ENCODE measurements at places on chromosomes 4 and X.

GRCh38 chr4:1408418-1408817 is 2.2 kb upstream of the NKX1-1 start:
- DNase-seq, result peak; percentile 74

DNA sequence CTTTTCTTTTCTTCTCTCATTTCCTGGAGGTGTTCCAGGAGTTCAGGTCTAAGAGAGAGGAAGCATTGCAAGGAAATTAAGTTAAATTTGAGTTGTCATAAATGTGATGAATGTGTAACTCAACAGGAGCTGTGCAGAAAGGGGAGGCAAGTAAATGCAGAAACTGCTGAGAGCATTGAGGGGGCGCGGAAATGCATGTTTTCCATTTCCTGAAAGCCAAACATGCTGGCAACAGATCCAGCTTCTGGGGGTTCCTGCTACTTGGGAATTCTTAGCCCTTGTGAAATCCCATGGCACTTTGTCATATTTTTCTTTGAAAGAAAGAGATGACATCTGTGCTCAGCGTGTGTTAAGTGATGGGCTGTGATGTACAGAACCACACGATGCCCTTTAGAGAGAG is 33.8 kb upstream of the NAP1L5 start:
- no peak for DNase-seq

DNA sequence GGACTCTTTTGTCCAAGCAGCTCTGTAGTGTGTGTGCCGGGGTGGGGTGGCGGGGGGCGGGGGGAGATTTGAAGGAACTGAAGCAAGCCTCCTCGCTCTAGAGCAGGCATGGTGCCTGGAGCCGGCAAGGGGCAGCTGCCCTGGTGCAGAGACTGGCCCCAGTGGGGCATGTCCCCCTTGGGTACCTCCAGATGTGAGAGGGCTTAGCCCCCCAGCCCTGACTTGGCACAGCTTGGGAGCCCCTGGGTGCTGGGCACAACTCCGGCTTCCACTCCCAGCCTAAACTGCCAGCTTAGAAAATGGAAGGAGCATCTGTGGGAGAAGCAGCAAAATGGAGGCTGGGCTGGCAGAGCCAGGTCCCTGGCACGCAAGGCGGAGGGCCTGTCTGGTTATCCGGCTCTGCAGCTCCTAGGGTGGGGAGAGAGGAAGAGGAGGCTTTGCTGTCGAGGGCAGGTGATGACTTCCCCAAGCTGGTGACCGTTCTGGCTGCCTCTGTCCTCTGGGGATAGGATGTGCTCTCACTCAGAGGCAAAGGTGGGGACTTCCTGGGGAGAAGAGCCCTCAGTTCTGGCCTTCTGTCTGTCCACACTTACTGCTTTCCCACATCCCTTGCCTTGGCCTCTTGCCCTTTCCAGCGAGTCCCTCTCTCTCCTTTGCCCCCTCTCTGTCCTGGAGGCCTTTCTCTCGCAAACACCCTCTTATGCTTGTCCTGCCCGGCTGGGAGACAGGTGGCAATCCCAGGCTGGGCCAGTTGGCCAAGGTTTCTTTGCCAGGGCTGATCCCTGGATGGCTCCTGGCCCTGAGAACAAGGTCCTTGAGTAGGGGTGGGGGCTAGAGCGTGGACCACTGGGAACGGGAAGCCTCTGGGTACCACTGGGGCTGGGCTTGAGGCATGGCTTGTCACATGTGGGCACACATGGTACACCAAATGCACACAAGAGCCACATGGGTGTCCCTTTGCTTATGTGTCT is 2.0 kb downstream of the DLG3 start:
- DNase-seq, result peak; percentile 94

GRCh38 chr4:184024637-184025036 is 119.5 kb downstream of the STOX2 start:
- DNase-seq, result no peak

- DNase-seq, result no peak
Measured at GRCh38 chrX:77788050-77788449, 2.0 kb upstream of the ATRX start.

- no peak for DNase-seq
Measured at GRCh38 chrX:17377795-17378194, 2.8 kb downstream of the NHS start.

DNA sequence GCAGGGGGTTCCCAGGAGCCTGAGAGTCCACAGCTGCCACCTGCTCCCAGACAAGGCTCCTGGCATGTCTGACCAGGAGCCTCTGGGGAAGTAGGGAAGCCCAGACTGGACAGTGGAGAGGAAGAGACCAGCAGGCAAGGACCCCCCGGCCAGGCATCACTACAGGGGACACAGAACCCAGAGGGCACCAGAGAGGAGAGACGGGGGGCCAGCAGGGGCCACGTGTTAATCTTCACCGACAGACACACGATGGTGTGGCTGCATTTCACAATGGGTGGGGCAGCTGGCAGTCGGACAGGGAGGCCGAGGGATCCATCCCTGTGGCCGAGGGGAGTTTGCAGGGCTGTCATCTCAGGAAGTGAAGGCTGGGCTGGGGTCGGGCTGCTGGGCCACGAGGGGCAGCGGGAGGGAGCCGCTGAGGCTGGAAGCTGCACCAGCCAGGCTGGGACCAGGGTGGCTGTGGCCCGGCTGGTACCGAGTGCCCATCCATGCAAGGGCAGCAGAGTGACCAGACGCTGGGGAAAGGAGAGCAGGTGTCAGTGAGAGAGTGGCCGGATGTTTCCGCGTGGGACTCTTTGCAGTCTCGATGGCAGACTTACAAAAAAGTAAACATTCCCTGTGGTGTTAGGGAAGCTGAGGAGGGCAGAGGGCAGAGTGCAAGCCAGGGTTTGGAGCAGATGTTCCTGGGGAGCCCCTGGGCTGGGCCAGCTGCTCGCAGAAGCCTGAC is 4.7 kb downstream of the PDE6B start:
- no peak for DNase-seq

- no peak for DNase-seq
Measured at GRCh38 chr4:121541696-121542095, 155.1 kb downstream of the ANXA5 start.

DNA sequence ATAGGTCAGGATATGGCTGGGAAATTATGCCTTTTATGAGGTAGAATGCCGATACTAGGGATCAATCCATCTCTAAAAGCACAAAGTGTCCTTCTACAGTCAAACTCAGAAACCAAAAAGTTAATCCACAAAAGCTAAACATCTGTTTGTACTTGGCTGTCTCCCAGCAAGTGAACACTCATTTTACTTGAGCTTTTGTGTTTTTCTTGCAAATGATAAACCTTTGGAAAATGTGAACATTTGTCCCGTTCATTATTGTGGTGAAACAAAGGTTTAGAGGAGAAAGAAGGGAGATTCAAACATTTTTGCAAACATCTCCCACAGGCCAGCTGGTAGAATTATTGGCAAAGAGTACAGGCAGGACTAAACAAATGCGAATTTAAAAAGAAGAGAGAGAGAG is 300.6 kb upstream of the SPANXN1 start:
- no peak for DNase-seq

- no peak for DNase-seq
Measured at GRCh38 chrX:17170973-17171372, 204.0 kb upstream of the NHS start.

DNA sequence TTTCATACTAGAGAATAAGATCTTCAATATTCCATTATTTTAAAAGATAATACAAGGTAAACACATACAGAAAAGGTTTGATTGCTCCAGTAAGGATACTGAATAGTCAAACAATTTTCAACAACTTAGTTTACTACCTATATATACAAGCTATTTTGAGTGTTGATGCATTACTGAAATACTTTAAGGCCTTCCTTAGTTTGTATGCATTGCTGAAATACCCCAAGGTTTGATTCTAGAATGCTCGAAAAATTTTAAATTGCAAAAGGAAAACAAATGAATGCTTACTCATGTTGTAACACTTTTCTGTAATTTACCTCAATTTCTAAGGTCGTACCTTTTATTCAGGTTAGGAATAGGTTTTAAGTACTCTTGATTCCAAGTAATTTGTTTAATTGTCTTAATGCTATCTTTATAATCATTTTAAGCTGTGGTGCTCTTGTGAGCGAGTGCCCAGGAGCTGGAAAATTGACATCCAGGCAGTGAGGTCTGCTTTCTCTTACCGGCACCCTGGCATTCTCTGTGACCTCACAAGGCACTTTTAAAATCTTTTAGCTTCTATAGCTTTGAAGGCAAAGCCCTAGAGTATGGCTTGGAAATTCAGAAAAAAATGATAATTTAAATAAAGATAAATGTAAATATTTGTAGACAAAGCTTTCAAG is 114.0 kb downstream of the BMPR1B start:
- DNase-seq, result no peak

DNA sequence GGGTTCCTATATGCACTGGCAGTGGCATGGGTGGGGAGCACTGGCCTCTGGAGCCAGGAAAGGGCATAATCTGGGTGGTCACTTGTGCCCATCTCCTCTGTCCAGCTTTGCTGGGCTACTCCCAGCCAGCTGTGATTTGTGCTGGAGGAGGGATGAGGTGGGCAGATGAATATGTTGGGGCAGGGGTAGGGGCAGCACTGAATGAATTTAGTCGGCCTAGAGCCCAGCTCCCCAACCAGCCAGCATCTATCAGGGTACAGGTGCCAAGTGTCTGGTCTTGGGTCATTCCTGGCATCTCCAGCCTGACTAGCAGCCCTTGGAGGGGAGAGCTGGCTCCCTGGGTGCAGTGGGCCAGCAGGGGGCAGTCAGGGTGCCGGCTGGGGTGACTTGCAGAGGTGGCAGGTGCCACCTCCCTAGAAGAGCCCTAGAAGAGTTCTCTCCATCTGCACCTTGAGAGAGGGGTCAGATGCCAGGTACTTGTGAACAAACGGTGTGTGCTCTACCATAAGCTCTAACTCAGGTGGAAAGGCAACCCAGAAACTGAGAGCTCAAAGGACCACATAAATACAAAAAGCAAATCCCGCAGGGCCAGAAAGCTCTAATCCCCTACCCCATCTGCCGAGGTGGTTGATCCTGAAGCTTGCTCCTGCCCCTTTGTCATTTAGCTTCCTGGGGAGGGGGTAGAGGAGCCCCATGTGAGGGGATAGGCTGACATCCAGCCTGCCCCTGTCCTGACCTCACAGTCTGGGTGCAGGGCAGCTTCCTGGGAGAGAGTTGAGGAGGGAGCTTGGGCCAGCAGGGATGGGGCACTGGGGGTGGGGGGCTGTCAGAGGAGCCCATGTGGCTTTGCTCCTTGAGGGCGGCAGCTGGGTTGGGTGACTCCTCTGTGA is 2.2 kb downstream of the SORCS2 start:
- DNase-seq, result peak; percentile 85

GRCh38 chr4:1686440-1687036 is 2.4 kb upstream of the FAM53A start:
- DNase-seq, result no peak

DNA sequence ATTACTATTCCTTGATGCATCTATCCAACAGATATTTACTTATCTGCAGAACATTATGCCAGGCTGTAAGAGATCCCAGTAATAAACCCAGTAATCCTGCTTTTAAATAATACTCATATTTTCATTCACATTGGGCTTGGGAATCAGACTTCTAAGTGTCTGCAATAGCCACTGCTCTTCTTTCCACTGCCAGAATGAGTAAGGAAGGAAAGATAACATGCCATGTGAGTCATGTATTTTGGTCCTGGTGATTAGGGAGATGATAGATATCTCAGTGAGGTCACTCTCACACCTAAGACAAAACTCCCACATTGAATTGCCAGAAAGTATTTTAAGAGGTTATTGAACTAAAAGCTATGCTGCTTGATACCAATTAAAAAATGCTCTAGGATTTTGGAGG is 13.9 kb upstream of the HEPH start:
- DNase-seq, result no peak

DNA sequence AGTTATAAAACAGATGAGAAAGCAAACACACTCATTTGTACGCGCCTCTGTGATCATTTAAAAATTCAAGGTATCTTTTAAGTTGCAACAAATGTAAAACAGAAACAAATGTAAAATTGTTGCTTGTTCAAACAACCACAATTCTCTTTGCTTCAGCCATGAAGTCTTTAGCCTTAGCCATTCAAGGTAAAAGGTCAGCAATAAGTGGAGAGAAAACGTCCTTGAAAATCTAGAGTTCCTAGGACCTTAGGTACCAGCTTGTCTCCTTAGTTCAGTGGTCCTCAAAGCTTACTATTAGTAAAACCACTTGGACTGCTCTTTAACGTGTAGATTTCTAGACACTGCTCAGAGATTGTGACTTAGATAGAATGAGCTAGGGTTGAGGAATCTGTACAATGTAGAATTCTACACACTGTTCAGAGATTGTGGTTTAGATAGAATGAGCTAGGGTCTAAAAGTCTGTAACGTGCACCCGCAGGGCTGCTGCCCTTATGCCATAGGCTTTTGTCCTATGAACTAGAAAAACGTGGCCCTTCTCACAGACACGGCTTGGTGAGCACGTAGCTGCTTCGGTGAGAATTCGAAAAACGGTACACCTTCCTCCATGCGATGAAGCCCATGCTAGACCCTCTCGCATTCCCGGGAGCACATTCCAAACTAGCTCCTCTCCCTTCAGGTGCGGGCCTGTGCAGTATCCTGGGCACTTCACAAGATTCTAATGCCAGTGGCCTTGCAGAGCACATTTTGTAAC is 1.7 kb downstream of the PLAC8 start:
- DNase-seq, result no peak

DNA sequence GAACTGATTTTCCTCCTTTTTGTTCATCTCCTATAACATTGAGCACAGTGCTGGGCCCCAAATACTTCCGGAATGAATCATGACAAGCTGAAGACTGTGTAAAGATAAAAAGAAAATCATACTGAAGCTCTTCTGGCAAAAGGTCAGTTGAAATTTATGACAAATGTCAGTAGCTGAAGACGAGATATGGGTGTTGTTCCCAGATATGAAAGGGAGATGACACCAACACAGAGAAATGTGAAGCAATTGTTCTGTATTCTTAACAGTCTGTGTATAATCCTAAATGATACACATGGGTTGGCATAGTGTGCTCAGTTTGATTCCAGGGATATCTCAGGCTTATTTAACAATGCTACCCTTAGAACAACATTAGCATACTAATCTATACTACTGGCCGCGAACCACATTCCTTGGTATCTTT is 170.5 kb upstream of the PITX2 start:
- no peak for DNase-seq

- DNase-seq, result no peak
Measured at GRCh38 chr4:152382057-152382785, 153.7 kb downstream of the FBXW7 start.

- DNase-seq, result no peak
Measured at GRCh38 chrX:121655276-121655675, 607.9 kb downstream of the GLUD2 start.

- no peak for DNase-seq
Measured at GRCh38 chr4:25088093-25088952, 57.6 kb upstream of the LGI2 start.

DNA sequence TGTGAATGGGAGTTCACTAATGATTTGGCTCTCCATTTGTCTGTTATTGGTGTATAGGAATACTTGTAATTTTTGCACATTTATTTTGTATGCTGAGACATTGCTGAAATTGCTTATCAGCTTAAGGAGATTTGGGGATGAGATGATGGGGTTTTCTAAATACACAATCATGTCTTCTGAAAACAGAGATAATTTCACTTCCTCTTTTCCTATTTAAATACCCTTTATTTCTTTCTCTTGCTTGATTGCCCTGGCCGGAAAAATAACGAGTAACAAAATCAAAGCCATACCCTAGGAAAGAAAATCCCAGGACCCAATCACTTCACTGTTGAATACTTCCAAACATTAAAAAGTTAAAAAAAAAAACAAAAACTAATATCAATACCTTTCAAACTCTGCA is 67.7 kb upstream of the UGT2B4 start:
- no peak for DNase-seq

- no peak for DNase-seq
Measured at GRCh38 chrX:152915541-152916241, 17.8 kb downstream of the ZNF185 start.

- no peak for DNase-seq
Measured at GRCh38 chrX:133776072-133776471, 209.3 kb downstream of the GPC3 start.

- no peak for DNase-seq
Measured at GRCh38 chr4:41715155-41715554, 33.4 kb downstream of the PHOX2B start.

Data from vagina (tissue), 2 donors.